ENCODE measurements at places on chromosomes 1 and 21.

- no peak for DNase-seq
These were observed 10.0 kb upstream of the LBR start for GRCh38 chr1:225437710-225438437.

DNA sequence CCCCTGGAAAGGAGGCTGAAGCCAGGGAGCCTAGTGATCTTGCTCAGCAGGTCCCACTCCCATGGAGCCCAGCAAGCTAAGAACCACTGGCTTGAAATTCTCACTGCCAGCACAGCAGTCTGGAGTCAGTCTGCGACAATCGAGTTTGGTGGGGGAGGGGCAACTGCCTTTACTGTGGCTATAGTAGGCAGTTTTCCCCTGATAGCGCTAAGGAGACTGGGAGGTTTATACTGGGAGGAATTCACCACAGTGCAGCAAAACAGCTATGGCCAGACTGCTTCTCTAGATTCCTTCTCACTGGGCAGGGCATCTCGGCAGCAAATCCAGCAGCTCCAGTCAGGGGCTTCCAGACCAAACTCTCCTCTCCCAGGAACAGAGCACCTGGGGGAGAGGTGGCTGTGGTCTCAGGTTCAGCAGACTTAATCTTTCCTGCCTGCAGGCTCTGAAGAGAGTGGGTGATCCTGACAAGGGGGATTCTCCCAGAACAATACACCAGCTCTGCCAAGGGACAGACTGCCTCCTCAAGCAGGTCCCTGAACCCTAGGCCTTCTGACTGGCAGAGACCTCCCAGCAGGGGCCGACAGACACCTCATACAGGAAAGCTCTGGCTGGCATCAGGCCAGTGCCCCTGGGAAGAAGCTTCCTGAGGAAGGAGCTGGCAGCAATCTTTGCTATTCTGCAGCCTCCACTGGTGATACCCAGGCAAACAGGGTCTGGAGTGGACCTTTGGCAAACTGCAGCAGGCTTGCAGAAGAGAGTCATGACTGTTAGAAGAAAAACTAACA is 548.5 kb upstream of the NEGR1 start:
- no peak for DNase-seq

- DNase-seq, result no peak
These were observed 38.0 kb upstream of the KDM4A start for GRCh38 chr1:43611950-43612349.

DNA sequence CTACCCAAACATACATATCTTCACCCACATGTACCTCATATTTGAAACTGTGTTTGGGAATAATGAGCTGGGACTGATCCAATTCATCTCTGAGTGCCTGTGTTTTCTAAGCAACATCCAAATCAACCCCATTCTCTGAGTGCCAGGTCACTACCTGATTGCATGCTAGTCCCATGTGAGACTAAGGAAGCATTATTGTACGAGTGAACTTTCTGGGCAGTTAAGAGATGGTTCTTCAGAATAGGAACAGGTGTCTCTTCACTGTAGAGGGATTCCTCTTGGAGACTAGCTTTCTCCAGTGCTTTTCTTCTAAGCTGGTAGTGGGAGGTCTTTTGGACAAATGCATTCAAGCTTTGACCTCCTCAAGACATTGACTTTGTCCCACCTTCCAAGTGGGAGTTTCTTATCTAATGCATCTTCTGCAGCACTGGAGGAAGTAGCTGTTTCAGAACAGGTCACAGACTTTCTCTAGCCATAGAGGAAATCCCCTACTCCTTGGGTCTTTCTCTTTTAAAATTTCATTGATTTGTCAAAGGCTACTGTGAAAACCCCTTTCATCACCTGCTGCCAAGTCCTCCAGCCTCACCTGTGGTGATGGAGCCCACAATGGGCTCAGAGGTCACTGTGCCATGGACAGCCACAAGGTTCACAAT is 172.0 kb upstream of the KIAA0040 start:
- no peak for DNase-seq

DNA sequence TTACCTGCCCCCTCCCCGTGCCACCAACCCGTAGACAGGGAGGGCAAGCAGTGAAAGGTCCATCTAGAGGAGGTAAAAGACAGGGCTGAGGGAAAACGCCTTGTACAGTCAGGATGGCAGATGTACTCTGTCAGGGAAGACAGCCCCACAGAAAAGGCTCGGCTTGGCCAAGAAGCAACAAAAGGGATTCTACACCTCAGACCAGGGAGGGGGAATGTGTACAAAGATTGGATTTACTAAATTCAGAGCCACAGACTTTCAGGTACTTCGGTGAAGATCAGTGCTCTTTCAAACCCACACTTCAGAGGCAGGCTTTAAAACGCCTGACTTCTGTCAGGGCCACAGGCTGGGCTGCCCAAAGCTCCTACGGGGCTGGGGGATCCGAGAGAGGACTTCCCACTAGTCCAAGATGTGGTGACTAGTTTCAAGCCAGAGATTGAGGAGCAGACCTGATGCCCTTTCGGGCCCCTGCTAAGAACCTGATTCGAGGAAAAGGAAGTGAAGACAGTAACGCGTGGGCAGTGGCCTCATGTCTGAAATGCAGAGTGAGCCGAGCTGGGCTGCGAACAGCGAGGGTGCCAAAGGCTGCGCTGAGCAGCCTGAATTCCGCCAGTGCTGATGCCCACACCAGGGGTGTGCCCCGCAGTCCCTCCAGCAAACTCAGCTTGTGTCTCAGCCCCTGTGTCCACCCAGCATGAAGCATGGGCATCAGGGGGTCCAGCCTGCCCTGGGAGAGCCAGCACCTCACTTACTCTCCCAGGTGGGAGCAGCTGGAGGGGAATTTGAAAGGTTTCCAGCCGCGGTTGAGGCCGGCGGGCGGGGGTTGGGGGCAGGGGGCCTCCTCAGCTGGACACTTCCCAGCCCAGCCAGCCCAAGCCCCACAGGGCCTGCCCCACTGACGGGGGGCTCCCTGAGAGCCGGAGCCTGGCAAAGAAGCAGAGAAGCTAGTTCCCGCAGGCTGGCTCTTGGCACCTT is 36.2 kb downstream of the KIAA1614 start:
- DNase-seq, result no peak

DNA sequence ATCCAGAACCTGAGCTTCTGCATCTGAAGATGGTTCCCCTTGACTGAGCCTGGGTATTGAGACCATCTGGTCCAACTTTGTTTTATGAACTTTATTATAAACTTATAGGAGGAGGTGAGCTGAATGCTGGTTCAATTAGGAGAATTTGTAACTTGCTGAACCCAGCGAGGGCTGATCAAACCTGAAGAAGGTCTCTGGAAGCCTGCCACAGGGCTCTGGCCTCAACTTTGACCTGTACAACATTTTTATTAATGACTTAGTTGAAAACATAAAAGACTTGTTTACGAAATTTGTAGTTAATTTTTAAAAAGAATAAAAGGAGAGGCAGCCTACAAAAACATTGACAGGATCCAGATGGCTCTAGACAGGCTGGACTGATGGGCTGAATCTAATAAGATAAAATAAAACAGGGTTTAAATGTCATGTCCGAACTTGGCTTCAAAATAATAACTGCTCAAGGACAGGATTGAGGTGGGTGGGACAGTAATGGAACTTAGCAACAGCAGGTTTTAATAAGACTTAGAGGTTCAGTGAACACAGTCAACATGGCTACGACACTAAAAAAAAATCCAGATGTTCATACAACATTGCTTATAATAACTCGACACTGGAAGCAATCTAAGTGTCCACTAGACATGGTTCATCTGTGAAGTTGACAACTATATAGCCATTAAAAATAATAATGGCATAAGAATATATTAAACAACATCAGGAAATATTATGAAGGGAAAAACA is 53.4 kb upstream of the GJB5 start:
- DNase-seq, result no peak

DNA sequence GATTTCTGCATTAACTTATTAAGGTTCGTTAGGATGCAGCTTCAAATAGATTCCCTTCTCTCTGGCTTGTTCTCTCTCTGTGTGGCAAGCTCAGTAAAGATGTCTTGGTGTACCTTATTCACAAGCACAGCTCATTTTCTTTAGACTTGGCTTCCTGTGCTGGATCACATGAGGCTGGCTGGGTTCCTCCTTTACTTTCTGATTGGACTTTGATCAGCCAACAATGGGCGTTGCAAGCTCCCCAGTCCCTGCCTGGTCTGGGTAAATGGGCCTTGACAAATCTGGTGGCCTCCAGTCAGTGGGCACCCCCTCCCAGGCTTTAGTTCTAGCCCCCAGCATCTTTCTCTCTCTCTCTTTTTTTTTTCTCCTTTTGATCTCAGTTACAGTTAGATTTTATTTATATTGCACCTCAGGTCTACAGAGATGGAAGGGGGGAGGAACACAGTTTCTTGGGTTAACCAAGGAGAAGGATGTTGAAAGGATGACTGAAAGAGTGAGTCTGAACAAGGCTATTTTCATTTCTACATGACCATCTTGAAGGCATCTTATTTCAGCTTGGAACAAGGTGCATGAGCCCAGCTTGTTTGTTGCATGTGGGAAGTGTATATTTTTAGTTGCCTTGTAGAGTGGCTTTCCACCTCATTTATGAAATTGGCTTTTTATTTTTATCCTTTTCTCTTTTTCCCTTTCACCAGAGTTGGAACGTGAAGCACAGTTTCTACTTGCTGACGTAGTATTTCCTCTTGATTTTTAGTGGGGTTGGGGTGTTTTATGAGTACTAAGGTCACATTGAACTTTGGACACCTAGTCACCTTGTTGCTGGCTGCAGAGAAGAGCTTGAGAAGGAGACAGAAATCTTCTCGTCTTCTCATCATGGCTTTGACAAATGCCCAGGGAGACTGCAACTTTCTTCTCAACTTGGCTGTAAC is 77.1 kb downstream of the PBX1 start:
- DNase-seq, result no peak

GRCh38 chr1:241269116-241269515 is 87.9 kb downstream of the RGS7 start:
- no peak for DNase-seq

DNA sequence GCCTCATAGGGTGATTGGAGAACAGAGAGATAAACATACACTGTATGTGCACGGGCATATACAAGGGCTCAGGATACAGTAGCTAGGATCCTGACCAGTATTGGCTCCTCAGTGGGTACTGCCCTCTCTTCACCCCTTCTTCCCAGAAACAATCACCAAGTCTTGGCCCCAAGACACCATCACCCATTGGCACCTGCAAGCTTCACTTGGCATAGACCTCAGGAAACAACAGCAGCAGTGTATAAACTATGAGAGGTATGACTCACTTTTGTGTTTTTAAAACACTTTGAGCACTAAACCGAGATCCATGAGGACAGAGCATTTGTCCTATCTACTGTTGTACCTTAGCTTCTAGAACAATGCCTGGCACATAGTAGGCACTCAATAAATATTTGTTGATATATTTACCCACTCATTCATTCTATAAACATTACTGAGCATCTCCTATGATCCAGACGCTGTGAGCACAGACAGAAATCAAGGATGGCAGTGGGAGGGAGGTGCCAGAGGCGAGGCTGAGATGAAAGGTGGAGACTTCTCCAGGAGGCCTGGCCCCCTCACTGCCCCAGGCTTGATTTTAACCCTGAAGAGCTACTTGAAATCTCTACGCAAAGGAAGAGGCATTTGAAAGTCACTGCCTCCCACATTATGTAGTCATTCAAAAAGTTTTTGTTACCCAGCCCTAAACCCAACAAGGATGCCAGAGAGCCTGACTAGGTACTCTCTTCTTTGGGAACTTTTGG is 95.2 kb downstream of the CAMK2N1 start:
- no peak for DNase-seq

DNA sequence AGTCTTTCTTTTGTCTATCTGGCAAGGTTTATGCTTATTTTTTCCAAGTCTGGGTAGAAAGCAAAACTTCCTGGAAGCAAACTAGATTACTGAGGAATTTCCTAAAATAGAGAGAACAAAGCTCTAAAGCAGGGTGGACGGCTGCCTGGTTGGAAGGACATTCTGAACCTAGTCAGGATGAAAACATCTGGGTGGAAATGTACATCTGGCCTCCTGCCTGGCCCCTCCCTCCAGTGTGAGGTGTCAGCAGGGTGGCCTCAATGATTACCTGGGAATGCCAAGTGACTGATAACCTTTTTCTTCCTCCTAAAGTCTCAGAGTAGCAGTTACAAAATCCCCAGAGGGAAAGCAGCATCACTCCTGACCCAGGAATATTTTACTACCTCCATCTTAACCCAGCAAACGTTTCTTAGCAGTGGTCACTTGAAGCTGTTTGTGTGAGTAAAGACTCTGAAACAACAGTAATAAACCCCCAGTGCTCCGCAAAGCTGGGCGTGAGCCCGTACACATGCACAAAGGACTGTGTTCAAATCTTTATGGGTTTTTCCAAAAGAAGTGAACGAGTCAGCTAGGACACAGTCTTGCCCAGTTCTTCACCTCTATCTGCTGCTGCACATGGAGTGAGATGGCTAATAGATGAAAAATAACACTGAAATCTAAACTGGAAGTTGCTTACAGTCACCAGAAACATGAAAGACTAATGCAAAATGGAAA is 18.9 kb downstream of the ANGPTL7 start:
- no peak for DNase-seq
